ENCODE measurements at places on chromosomes 2 and 18.

GRCh38 chr2:217948897-217949296, 53.9 kb downstream of the TNS1 start:
- no peak for DNase-seq

GRCh38 chr18:62321201-62321600, 3.9 kb upstream of the TNFRSF11A start:
- no peak for DNase-seq

DNA sequence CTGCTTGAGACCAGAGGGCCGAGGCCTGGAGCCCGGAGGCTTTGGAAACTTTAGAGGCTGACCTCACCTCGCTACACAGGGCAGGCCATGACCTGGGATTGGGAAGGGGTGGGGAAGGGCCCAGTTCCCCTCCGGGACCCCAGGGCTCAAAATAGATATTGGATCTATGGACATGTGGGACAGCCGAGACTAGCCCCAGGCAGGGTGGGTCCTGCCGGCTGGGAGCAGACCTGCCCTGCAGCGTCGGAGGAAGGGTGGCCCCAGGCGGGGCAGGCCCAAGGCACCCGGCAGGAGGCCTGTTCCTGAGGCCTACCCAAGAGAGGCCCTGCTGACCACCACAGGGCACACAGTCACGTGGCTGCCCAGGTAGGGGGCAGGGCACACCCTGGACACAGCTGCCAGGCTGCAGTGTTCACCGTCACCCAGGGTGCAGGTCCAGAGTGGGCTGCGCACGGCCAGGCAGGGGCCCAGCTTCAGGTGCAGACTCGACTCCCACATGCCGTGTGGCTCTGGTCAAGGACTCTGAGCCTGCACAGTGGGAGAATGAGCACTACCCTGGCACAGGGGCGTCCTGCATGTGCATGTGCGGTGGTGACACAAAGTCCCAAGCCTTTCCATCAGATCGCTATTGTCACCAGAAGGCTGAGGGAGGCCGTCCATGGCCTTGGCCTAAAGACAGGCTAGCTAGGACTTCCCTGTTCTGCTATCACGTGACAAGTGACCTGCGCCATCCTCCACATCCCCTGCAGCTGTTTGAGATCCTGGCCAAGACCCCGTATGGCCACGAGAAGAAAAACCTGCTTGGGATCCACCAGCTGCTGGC, 13.2 kb downstream of the ANO7 start:
- no peak for DNase-seq

GRCh38 chr2:106562268-106563186, 75.4 kb downstream of the CD8B2 start:
- no peak for DNase-seq

DNA sequence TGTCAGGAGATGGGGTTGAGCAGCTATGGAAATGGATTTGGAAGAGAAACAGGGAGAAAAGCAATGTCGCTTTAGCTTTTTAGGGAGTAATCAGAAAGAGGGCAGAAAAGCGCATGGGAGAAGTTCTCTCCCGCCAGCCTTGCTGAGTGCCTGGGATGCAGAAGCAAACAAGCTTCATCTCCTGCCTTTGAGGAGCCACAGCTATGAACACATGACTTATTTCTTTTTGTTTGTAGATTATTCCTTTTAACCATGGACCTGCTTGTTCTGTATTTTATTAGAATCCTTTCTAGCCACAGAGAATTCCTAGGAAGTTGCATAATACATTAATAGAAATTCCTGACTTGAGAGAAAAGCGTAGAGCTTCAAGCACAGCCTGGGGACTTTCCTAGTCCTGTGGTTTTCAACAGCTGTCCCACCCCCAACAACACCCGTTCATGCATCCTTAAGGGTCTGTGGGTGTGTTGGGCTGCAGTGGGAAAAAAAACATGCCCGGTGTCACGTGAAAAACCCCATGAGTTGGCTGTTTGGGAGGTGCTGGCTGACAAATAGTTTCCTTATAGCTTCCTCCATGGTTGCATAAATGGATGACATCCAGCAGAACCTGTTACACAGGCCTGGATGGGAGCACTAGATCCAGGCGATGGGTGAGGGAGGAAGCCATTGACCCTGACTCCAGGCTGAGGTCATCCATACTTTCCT, 14.9 kb downstream of the SLC9A4 start:
- no peak for DNase-seq

DNA sequence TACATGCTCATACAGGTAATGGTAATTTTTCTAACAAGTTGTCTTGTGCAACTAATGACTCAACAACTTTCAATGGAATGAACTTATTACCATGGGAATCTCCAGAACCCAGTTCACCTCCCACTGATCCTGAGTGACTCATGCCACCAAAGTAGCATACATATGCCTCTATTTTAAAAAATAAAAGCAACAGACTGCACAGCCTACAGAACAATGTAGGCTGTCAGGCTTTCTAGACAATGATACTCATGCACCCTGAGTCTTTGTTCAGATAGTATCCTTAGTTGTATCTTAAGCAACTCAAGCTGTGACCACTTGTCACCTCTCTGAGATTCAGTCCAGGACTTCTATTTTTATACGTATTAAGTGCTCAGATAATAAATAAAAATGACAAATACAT, 531.0 kb upstream of the SETBP1 start:
- DNase-seq = no peak

- no peak for DNase-seq
Observed at GRCh38 chr2:173090973-173091660, 15.5 kb downstream of the MAP3K20 start.

DNA sequence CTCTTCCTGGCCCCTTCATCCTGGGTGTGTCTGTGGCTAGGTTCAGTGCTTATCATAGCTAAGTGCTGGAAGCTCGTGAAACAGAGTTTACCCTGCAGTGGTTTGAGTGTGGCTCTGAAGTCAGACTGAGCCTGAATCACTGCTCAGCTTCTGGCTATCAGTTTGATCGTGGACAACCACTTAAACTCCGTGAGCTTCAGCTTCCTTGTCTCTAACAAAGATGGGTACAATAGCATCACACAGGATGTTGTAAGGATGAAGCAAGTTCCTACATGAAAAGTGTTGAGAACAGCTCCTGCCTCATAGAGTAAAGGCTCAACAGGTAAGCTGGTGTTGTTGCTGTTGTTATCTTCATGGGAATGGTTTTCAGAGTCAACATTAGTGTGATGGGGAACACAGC, 210.3 kb downstream of the CLIP4 start:
- no peak for DNase-seq

- no peak for DNase-seq
Observed at GRCh38 chr2:46434851-46435273, 44.5 kb upstream of the TMEM247 start.

GRCh38 chr2:51028829-51029228, 3.1 kb downstream of the NRXN1 start:
- no peak for DNase-seq

GRCh38 chr2:165844216-165844615, 50.2 kb upstream of the GALNT3 start:
- DNase-seq = no peak

GRCh38 chr2:67725731-67726130, 328.6 kb downstream of the ETAA1 start:
- DNase-seq = no peak

GRCh38 chr18:27901424-27902226, 275.3 kb downstream of the CDH2 start:
- DNase-seq = no peak

GRCh38 chr18:50559752-50560680, at the start of gene MAPK4:
Gene MAPK4 (plus strand): TSS chr18:50560087. CDS start chr18:50663959, 103,872 bp downstream.
- DNase-seq = no peak

- no peak for DNase-seq
Observed at GRCh38 chr2:198966269-198966668, 491.5 kb downstream of the SATB2 start.

GRCh38 chr2:75287624-75288316, 88.5 kb upstream of the TACR1 start:
- no peak for DNase-seq

- no peak for DNase-seq
Observed at GRCh38 chr2:46871976-46872381, 43.6 kb downstream of the MCFD2 start.

- no peak for DNase-seq
Observed at GRCh38 chr2:19745318-19746136, 156.3 kb downstream of the TTC32 start.

- no peak for DNase-seq
Observed at GRCh38 chr18:72427721-72428120, 116.4 kb downstream of the CBLN2 start.

- no peak for DNase-seq
Observed at GRCh38 chr2:119441376-119442225, 9.9 kb downstream of the TMEM37 start.

DNA sequence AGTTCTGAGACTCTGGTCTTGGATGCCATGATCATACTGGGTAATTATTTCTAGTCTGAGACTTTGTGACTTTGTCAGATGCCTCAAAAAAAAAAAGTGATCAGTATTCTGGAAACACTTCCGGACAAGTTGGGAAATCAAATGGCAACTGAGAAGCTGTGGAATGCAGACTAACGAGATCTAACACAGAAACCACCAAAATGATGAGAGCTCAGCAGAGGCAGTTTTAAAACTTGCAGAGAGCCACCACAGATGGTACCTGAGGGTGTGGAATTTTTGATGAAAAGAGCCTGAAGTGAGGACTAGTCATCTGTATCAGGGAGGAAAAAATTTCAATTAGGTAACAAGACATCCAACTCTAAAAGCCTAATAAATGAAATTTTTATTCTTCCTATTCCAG, 5.5 kb upstream of the GPR75 start:
- no peak for DNase-seq

- DNase-seq = no peak
Observed at GRCh38 chr2:233060501-233060979, 398 bp downstream of the INPP5D start.

DNA sequence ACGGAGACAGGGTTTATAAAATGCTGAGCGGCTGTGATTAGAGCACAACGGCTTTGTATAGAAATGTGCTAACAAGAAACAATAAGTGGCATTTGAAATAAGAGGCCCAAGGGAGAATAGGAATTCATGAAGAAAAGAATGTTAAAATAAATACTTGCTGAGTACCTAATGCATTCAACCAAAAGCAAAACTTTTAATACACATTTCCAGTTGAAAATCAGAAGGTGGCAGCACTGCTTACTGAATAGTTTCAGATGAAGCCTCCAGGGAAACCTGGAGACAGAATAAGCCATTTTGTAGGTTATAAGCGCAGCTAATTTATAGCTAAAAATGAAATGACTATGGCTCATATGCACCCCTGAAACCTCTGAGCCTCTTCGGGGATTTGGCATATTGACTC, 286.6 kb downstream of the DPP10 start:
- no peak for DNase-seq

DNA sequence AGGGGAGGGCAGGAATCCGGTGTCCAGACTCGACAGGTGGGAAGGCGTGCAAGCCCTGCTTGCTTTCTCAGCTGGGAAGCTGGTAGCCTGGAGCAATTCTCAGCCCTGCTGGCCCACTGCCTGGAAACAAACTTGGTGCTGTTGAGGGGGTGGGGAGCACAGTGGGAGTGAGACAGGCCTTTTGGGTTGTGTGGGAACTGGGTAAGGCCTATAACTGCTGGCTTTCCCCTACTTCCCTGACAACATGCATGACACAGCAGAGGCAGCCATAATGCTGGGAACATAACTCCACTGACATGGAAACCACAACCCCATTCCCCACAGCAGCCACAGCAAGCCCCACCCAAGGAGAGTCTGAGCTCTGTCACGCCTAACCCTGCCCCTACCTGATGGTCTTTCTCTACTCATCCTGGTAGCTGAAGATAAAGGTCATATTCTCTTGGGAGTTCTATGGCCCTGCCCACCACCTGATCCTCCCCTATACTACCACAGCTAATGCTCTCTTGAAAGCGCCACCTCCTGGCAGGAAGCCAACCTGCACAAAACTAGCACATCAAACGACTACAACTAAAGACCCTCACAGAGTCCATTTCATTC, 122.9 kb upstream of the ACVR1C start:
- DNase-seq = peak; percentile 10

DNA sequence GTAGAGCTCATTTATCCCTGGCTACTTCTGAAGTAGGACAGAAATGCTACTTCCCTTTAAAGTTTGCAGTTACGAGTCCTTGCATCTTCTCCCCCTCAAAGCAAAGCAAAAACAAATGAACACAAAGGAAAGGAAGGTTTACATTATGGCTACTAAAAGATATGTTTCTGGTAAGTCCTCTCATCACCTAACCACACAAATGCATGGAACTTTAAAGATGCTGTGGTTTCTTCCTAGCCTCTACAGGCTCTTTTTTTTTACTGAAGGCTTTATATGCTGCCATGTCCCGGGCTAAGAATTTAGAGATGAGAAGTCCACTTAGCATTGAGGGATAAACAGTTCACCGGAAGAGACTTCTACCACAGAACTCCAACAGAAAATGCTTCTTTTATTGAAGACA, 291.2 kb downstream of the SS18 start:
- DNase-seq = no peak

DNA sequence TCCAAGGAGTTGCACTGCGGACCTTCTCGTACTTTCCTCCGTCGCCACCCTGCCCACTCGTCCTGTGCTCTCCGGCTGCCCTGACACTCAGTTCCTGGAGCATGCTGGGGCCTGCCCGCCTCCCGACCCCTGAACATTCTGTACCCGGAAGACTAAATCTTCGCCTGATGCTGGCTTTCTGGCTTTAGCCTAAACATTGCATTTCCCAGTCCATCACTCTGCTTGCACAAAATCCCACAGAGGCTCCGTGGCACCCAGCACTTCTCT, 550 bp upstream of the SFXN5 start:
- DNase-seq = no peak

DNA sequence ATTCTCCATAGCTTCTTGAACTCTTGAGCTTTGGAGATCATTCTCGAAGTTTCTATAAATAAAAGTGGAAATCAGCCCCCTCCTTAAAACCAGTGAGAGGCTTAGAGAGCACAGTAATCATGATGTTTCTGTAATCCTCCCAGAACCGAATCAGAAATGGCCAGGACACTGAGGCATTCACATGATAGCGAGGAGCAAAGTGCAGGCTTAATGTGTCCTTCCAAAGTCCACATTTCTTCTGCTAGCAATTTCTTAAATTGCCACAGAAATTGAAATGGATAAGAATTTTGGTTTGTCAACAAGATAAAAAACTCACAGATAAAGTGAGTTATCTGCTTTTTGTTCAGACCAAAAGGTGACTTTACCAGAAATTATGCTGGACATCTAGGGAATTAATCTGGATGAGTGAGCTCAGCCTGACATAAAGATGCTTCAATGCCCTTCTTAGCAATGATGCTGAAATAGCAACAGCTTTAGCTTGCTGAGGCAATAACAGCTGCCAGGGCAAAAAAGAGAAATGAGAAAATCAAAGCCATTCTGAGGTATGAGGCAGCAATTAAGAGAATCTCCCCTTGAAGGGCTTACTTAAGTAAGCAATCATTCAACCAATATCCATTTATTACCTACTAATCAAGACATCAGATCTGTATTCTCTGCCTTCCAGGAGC, 82.4 kb upstream of the PHLPP1 start:
- no peak for DNase-seq

GRCh38 chr2:213036836-213037235, 114.6 kb downstream of the IKZF2 start:
- no peak for DNase-seq

- no peak for DNase-seq
Observed at GRCh38 chr2:99085421-99085820, 56.1 kb upstream of the C2orf15 start.

DNA sequence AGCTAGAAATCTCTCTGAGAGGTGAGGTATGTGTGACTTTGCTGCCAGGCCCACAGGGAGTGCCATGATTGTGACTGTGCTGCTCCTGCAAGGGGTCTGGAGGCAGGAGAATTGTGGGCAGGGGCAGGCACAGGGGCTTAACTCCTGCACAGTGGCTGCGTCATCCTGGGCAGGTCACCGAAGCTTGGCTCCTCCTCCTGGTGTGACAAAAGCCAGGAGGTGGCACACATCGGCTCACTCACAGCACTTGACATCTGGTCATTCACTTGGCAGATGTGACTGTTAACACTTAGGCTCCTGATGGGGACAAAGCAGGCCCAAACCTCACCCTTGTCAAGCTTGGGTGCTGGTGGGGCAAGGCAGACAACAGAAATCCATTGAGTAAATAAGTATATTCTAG, 36.4 kb upstream of the GLI2 start:
- DNase-seq = no peak

All from stimulated activated CD4-positive, alpha-beta T cell treated with anti-CD3 and anti-CD28 coated beads, Interleukin-15, amount 100 ng/mL, for 1 hour (primary cell).